Naive thymus-derived CD8-positive, alpha-beta T cell (primary cell): ENCODE measurements at places on chromosomes 1 and 21. TPM values are rescaled to one million over a fixed set of nuclear protein-coding genes. Genes with fewer than 3 reads are reported as not detected.
A peak's percentile ranks its signal among the peaks of the same experiment; 100 is the strongest.

GRCh38 chr1:21097729-21098128 is 79.0 kb downstream of the EIF4G3 start:
- no peaks in the 10 kb centered on the region for H3K27me3 ChIP-seq
- no peak overlapping the region for H3K4me3 ChIP-seq
- H3K36me3 ChIP-seq: peaks cover 17% of the 10 kb centered on the region
- H3K4me1 ChIP-seq: peaks cover 13% of the 10 kb centered on the region
- H3K27ac ChIP-seq: no peak overlapping the region

- peak overlapping the region; percentile 96 for H3K27ac ChIP-seq
- peaks cover 5% of the 10 kb centered on the region for H3K36me3 ChIP-seq
- DNase-seq: no peak
- H3K4me1 ChIP-seq: peaks cover 11% of the 10 kb centered on the region
These were observed 405 bp upstream of the GADD45A start for GRCh38 chr1:67684526-67685066.

GRCh38 chr1:198649968-198650338 is 11.1 kb downstream of the PTPRC start:
- H3K4me3 ChIP-seq: peak overlapping the region; percentile 86
- peak overlapping the region; percentile 95 for H3K27ac ChIP-seq
- peaks cover 26% of the 10 kb centered on the region for H3K4me1 ChIP-seq

DNA sequence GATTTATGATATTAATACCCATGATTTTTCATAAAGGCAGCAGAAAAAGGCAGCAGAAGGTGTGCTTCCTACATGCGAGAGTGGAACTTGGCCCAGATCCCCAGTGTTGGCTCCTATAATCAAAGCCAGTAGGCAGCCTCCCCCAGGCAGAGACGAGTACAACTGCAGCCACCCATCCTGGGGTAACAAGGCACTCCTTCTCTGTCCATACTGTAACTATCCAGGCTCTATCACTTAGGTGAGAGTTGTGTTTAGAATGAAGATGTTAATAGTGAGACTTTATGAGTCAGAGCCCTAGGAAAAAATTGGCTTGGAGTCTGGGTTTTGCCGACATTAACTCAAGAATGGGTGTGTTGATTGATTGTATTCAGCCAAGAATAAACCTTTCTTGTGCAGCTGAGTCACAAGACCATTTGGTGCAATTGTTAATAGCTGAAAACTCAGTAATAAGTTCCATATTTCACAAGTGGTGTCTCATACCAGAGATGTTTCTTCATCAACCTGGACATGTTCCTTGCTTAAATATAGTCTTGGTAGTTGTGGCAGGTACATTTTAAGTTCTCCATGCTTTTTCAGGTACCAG is 322.3 kb downstream of the DUSP10 start:
- H3K27ac ChIP-seq: no peak overlapping the region
- peaks cover 4% of the 10 kb centered on the region for H3K27me3 ChIP-seq
- no peaks in the 10 kb centered on the region for H3K36me3 ChIP-seq
- H3K4me3 ChIP-seq: no peak overlapping the region
- no peaks in the 10 kb centered on the region for H3K4me1 ChIP-seq
- no peak for DNase-seq

- DNase-seq: no peak
- H3K27me3 ChIP-seq: no peaks in the 10 kb centered on the region
- H3K36me3 ChIP-seq: no peaks in the 10 kb centered on the region
- peak within 1 kb of the TSS; percentile 72 for H3K27ac ChIP-seq
These were observed at the start of gene S100A3 for GRCh38 chr1:153548722-153549688. Gene S100A3 (minus strand): TSS chr1:153549258. CDS start chr1:153548485, 773 bp downstream.

DNA sequence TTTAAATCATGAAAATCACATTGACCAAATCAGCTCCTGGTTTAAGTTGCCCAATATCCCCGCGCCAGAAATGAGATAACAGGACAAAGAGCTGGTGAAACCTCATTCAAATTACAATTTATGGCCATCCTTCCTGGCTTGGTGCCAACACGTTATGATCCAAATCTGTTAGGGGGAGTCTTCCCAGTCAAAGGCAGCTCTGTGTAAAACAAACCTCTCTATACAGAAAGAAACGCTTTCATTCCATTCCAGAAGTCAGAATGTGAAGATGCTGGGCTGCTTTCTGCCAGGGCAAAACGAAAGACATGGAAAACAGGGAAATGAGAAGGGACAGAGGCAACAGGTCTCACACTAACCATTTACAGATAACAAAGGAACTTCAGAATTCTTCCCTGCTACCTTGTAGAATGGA is 53.5 kb upstream of the TIAM1 start:
- H3K36me3 ChIP-seq: no peaks in the 10 kb centered on the region
- H3K4me3 ChIP-seq: no peak overlapping the region
- peaks cover 65% of the 10 kb centered on the region for H3K4me1 ChIP-seq
- no peaks in the 10 kb centered on the region for H3K27me3 ChIP-seq
- peak overlapping the region; percentile 74 for H3K27ac ChIP-seq

GRCh38 chr1:68149110-68149798 is 83.1 kb downstream of the WLS start:
- H3K36me3 ChIP-seq: no peaks in the 10 kb centered on the region
- DNase-seq: no peak
- H3K4me3 ChIP-seq: no peak overlapping the region
- H3K4me1 ChIP-seq: no peaks in the 10 kb centered on the region
- no peak overlapping the region for H3K27ac ChIP-seq
- H3K27me3 ChIP-seq: peaks cover 3% of the 10 kb centered on the region

- no peaks in the 10 kb centered on the region for H3K27me3 ChIP-seq
- no peak overlapping the region for H3K27ac ChIP-seq
- DNase-seq: no peak
These were observed 34.2 kb upstream of the GJA5 start for GRCh38 chr1:147794570-147794969.

DNA sequence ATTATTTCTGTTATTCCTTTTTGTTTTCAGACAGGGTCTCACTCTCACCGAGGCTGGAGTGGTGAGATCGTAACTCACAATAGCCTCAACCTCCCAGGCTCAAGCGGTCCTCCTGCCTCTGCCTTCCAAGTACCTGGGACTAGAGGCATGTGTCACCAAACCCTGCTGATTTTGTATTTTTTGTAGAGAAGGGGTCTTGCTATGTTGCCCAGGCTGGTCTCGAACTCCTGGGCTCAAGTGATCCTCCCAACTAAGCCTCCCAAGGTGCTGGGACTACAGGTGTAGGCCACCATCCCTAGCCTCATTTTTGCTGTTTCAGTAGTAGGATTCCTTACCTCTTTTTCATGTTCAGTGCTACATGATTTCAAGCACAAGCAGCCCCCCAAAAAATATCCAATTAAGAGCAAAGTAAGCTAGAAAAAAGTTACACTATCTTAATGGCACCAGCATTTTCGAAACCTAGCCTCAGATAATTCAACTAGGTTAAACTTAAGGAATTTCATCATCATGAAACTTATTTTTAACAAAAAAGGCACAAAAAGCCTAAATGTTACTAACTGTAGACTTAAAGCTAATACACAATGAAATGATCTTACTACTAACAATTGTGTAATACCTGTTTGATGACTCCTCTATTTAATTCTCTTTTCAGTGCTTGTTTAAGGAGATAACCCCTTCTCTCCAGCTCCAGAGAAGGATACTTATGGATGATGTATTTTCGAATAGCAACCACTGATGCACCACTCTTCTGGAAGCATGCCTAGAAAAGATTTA is 16.6 kb downstream of the HP1BP3 start:
- no peak for DNase-seq
- no peak overlapping the region for H3K4me3 ChIP-seq
- H3K36me3 ChIP-seq: peaks cover 19% of the 10 kb centered on the region

- H3K27me3 ChIP-seq: no peaks in the 10 kb centered on the region
- H3K27ac ChIP-seq: no peak overlapping the region
- no peak overlapping the region for H3K4me3 ChIP-seq
- H3K4me1 ChIP-seq: peaks cover 6% of the 10 kb centered on the region
These were observed 38.8 kb downstream of the ERI3 start for GRCh38 chr1:44316231-44316759.

- no peaks in the 10 kb centered on the region for H3K36me3 ChIP-seq
- DNase-seq: no peak
- no peaks in the 10 kb centered on the region for H3K4me1 ChIP-seq
- H3K27me3 ChIP-seq: no peaks in the 10 kb centered on the region
- no peak overlapping the region for H3K27ac ChIP-seq
- H3K4me3 ChIP-seq: no peak overlapping the region
These were observed 83.5 kb downstream of the UCK2 start for GRCh38 chr1:165910764-165911421.

DNA sequence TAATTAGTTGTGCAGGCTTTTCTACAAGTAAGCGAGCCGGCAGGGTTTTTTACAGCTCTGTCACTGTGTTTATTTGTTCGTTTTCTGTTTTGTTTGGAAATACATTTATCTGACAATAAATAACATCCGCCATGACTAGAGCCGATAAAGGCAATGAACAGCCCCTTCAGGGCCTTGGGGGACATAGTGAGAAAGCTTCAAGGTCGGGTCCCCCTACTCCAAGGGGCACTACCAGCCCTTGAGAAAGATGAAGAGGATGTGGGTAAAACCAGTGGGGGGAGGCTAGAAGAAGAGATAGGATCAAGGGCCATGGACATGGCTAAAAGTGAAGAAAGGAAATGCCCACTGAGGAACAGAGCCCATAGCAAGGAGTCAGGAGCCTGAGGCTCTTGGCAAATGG is 38.5 kb upstream of the CTTNBP2NL start:
- peaks cover 25% of the 10 kb centered on the region for H3K27me3 ChIP-seq
- H3K4me1 ChIP-seq: no peaks in the 10 kb centered on the region
- no peaks in the 10 kb centered on the region for H3K36me3 ChIP-seq
- H3K4me3 ChIP-seq: no peak overlapping the region
- DNase-seq: no peak

DNA sequence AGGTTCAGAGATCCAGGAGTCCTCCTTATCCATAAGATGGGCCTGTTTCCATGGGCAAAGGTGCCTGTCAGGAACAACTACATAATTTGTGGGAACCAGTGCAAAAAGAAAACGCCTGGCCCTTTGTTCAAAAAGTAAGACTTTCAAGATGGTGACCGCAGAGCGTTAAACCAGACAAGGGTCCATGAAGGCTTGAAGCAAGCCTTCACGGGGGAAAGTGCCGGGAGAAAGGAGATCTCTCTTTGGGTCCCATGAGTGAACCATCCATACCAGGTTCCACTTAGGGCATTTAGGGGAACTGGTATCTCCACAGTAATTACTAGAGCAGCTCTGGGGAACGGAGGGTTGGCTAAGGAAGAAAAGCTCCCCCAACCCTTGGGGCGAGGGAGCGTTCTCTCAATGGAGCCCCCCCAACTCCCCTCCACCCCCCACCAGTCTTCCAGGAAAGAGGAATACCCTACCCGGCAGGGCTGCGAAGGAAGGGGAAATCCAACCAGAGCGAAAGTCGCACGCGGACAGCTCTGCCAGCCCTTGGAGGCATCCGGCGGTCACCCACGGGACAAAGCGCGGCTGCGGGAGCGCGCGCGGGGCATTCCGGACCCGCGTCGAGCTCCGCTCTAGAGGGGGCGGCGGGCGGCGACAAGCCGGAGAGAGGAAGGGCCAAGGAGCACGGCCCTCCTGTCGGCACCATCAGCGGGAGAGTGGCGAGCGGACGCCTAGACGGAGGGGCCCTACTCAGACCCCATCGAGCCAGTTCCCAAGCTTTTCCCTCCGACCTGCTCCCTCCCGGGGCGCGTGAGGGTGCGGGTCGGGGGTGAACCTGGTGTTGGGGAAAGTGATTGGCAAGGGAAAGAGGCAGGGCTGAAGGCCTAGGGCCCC is 687 bp upstream of the RASSF5 start:
- H3K36me3 ChIP-seq: no peaks in the 10 kb centered on the region
- peaks cover 48% of the 10 kb centered on the region for H3K4me1 ChIP-seq
- DNase-seq: no peak
- no peak overlapping the region for H3K27ac ChIP-seq

DNA sequence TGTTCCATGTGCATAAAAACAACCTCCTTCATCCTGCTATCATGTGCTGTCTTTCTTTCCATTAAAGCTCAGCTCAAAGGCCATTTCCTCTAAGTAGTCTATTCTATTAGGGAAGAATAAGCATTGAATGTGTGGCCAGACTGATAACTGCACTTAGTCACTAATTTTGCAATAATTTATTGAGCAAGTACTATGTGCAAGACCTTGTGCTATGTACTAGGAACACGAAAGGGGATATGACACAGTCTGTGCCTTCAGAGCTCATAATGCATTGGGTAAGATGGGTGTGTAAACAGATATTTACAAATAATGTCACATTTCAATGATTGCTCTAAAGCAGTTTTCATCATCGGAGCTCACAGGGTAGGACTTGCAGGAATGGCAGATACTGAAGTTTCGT is 54.2 kb downstream of the NMNAT2 start:
- no peak overlapping the region for H3K4me3 ChIP-seq
- H3K36me3 ChIP-seq: no peaks in the 10 kb centered on the region
- no peaks in the 10 kb centered on the region for H3K4me1 ChIP-seq

- H3K27ac ChIP-seq: no peak overlapping the region
- DNase-seq: no peak
- no peaks in the 10 kb centered on the region for H3K36me3 ChIP-seq
These were observed 101.7 kb downstream of the NAV1 start for GRCh38 chr1:201640624-201641023.

GRCh38 chr21:46559291-46559983 is 45.4 kb downstream of the S100B start:
- no peaks in the 10 kb centered on the region for H3K27me3 ChIP-seq
- peak overlapping the region; percentile 79 for H3K4me3 ChIP-seq
- DNase-seq: peak; percentile 51

- H3K36me3 ChIP-seq: no peaks in the 10 kb centered on the region
- no peaks in the 10 kb centered on the region for H3K27me3 ChIP-seq
- DNase-seq: no peak
These were observed 50.3 kb upstream of the CTPS1 start for GRCh38 chr1:40929155-40929554.

- no peak overlapping the region for H3K4me3 ChIP-seq
- no peak for DNase-seq
- H3K27ac ChIP-seq: no peak overlapping the region
- peaks cover 4% of the 10 kb centered on the region for H3K27me3 ChIP-seq
- H3K36me3 ChIP-seq: no peaks in the 10 kb centered on the region
These were observed 94.0 kb downstream of the KCND3 start for GRCh38 chr1:111895469-111895868.

DNA sequence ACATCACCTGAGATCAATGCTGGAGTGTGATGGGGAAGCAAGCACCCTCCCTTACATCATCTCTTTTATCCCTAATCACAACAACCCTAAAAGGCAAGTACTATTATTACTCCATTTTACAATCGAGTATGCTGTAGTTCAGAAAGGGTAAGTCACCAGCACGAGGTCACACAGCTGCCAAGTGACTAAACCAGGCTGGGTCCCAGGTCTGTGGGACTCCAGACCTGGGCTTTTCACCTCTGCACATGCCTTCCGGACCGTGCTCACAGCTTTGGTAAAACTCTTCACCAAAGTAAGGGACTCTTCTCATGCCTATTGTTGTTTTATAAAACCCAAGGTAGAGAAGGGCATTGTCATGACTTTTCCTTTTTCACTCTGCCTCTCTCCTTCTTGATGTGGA is 130.9 kb downstream of the DMRTB1 start:
- H3K27me3 ChIP-seq: no peaks in the 10 kb centered on the region
- H3K4me1 ChIP-seq: peaks cover 6% of the 10 kb centered on the region
- H3K36me3 ChIP-seq: no peaks in the 10 kb centered on the region
- no peak overlapping the region for H3K4me3 ChIP-seq

GRCh38 chr1:235625340-235625739 is 24.2 kb downstream of the GNG4 start:
- peaks cover 3% of the 10 kb centered on the region for H3K4me1 ChIP-seq
- no peaks in the 10 kb centered on the region for H3K36me3 ChIP-seq
- no peak overlapping the region for H3K27ac ChIP-seq
- no peak overlapping the region for H3K4me3 ChIP-seq
- no peak for DNase-seq

Gene TNFRSF18
- polyA plus RNA-seq: 2.3 TPM

Gene CNKSR1
- not detected for polyA plus RNA-seq

Gene PDZK1
- 0.24 TPM for polyA plus RNA-seq

Gene CLDN17
- polyA plus RNA-seq: not detected

Gene PAPPA2
- not detected for polyA plus RNA-seq

Gene FLVCR1
- polyA plus RNA-seq: 1.9 TPM

Gene LCE1C
- not detected for polyA plus RNA-seq

Gene TTC34
- polyA plus RNA-seq: 0.03 TPM

Gene TSPEAR
- polyA plus RNA-seq: not detected

Gene TNFRSF25
- polyA plus RNA-seq: 28.7 TPM
